ENCODE measurements at places on chromosomes 12 and 14.

- DNase-seq: no peak
These were observed 44.6 kb downstream of the CACNA2D4 start for GRCh38 chr12:1873531-1874510.

DNA sequence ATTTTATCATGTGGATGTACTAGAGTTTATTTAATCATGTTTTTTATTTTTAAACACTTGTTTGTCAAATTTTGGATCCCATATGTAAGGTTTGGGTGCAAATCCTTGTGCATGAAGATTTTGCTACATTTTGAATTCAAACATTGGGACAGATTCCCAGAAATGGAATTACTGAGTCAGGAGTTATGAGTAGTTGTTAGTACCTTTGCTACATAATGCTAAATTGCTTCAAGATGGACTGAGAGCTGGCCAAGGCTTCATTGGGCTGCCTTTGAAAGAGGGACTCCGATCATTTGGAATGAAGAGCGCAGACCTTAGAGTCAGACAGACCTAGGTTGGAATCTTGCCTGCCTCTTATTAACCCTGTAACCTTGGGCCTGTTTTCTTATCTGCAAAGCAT lies 154.9 kb upstream of the PWP1 start:
- DNase-seq: no peak

DNA sequence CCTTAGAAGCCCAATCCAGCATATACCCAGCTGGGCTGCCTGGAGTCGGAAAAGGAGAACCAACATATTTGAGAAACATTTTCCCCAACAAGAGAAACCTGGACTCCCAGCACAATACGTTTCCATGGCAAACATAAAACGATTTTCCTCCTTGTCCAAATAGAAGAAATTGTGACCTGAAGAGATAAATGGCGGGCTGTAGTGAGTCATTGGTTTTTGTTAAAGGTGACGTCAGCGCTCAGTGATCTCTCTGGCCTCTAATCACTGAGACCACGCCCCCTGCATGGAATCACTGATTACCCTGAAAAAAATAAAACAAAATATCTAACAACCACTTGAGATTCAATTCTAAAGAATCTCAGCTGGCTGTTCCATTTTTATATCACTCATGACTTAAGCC lies 6.0 kb downstream of the CCDC60 start:
- DNase-seq: no peak

DNA sequence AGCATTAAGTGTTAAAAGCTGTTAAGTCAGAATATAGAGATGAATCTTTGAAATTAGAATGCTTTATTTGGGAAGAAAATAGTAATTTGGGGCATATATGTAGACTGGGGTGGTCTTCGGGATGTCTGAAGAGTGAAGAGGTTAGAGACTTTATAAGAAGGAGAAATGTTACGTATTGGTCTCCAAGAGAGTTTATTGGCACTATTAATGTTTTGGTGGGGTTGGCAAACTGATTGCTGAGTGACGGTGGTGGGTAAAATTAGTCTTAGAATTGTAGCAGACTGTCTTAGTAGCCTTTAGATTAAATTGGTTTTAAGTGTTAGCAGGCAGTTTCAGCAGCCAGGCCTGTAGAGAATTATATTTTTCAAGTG lies 4.9 kb upstream of the ATP23 start:
- no peak for DNase-seq

GRCh38 chr12:127542931-127543330 lies 724.0 kb upstream of the TMEM132C start:
- DNase-seq: no peak

DNA sequence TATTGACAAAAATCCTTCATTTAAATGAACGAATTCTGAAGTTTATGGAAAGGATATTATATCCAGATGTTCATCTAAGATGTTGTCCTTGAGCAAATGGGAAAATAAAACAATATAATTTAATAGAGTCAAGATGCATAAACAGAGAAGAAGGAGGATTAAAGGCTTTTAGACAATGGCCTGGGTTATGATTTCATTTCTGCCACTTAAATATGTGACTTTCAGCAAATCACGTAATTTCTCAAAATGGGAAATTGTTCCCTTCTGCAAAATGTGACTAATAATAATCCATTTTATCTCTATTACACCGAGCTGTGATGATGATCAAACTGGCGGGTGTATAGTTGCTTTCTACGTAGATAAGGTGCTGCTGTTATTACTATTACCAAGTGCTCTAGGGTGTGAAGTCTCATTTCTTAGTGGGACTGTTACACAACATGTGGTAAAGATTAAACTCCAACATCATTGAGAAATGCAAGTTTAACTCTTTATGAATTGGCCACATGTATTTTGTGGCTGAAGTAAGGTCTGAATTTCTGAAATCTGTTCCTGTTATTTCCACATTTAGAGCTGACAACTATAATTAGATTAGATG lies 157.0 kb downstream of the MYRFL start:
- DNase-seq: peak; percentile 80

DNA sequence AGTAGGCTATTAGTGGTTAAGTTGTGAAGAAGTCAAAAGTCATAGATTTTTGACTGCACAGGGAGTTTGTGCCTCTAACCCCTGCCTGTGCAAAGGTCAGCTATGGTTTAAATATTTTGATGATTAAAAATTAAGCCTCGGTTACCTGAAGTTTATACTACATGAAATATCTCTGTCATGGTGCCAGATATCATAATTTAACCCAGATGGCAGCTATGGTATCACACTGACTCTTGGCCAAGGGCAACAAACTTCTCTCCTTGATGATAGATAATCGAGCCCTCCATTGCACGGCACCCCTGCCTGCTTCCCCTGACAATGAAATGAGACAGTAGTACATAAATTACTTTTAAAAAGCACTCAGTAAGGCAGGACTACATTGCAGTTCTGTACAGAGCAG lies 80.8 kb downstream of the SLC35F4 start:
- no peak for DNase-seq

DNA sequence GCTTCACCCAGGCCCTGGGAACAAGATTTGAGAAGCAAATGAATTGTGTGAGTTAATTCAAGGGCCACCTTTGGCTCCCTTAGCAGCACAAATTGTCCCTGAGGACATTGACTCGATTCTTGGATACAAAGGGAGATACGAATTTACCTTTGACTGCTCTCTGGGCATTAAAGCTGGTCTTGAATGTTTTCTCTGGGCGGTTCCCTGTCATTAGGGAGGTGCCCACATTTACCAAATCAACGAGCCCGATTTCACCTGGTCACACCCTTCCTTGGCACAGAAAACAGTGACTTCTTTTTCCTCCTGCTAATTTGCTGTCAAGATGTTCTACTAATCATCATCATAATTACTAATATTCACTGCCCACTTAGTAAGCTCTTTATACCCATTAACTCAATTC lies 27.1 kb upstream of the CCDC63 start:
- no peak for DNase-seq

GRCh38 chr12:6171409-6172015 lies 28.7 kb upstream of the CD9 start:
- DNase-seq: no peak

GRCh38 chr14:81162941-81163340 lies 57.8 kb downstream of the GTF2A1 start:
- DNase-seq: no peak

DNA sequence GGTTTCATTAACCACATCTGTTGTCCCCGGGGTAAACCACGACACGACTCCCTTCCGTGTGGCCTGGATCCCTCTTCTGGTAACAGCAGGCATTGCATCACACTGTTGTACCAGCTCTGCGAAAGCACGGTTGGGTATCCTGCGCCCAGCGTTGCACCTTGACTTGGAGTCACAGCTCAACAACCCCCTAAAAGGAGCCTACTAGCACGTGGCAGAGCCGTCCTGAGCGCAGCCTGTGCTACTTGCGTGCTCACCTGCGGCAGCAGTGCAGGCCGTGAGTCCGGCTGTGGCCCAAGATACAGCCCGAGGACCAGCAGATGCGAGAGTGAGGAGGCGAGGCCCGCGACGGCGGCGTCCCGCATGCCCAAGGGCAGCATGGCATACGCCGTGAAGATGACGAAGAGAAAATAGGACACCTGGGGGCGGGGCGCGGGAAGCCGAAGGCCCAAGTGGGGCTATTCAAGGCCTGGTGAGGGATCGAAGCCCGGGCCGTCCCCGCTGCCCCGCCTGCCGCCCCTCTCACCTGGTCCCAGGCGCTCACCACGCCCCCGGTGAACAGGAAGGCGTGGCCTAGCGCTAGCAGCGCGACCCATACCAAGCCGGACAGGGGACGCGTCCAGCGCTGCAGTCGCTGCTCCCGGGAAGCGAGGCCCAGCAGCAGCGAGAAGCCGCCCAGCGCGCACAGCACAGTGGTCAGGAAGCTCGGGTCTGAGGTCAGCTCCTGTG lies 2.4 kb downstream of the ADCY4 start:
- DNase-seq: peak; percentile 64

DNA sequence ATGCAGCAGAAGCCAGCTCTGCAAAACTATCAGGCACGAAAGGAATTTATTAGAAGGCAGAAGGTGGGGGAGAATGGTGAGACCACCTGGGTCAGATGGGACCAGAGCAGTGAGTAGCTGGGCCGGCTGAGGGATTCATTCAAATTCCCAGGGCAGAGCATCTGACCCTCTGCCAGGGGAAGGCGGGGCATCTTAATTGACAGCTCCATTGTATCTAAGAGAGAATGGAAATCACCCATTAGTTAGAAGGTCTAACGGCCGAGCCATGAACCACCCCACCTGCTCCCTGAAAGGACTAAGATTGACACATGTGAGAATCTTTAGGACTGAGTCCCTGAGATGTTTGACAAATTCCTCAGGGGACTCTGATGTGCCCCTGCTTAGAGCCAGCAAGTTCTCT lies 83.7 kb downstream of the PHETA1 start:
- no peak for DNase-seq

GRCh38 chr14:21024585-21025370 lies at the start of gene NDRG2:
NDRG2 (minus strand) TSS chr14:21025061; CDS start chr14:21023315, 1,746 bp downstream.
- peak; percentile 96 for DNase-seq

DNA sequence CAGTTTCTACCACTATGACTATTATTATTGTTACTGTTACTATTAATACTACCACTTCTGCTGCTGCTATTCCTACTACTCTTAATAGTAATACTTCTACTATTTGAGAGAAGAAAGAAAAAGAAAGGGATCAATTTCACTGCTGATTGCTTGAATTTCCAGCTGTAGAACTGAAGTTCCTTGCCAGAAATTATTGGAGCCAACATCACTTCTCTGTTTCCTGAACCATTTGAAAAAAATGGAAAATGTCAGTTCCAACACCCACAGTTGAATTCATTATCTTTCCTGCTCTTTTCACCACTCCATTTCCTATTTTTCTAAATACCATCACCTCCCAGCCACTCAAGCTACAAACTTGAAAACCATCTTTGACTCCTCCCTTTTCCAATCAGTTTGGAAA lies 54.1 kb upstream of the PIK3C2G start:
- DNase-seq: peak; percentile 8

GRCh38 chr12:105980085-105980484 lies 158.7 kb downstream of the NUAK1 start:
- no peak for DNase-seq

GRCh38 chr12:57604454-57604991 lies at the start of gene DTX3:
DTX3 (plus strand) TSS chr12:57604824; CDS start chr12:57606518, 1,694 bp downstream.
- DNase-seq: peak; percentile 37

DNA sequence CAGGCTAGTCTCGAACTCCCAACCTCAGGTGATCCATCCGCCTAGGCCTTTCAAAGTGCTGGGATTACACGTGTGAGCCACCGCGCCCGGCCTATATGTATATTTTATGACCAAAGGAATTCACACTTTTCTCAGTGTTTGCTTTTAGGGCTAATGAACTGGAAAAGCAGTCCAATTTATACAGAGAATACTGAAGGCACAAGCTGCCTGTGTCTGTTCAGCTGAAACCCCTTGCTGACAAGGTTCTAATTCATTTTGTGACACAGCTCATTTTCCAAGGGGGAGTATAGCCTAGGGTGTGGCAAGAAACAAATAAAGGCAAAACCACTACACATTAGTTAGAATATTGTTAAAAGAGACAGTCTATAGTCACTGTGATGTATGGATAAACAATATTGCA lies 18.3 kb upstream of the NEMF start:
- no peak for DNase-seq
